Neural progenitor cell (in vitro differentiated cells): ENCODE measurements at places on chromosomes 5 and 9. TPM values are rescaled to one million over a fixed set of nuclear protein-coding genes. Genes with fewer than 3 reads are reported as not detected.

Gene INSL6
- total RNA-seq = not detected in 2 replicates

Gene ANKRD18A
- 2.3 and 3.0 TPM in 2 replicates for total RNA-seq

Gene SERF1A
- total RNA-seq = 27.8 and 62.8 TPM in 2 replicates

GRCh38 chr5:148466236-148466580, 82.5 kb downstream of the FBXO38 start:
- no peak for DNase-seq

GRCh38 chr5:33032271-33033070, 321.4 kb downstream of the NPR3 start:
- DNase-seq = no peak

DNA sequence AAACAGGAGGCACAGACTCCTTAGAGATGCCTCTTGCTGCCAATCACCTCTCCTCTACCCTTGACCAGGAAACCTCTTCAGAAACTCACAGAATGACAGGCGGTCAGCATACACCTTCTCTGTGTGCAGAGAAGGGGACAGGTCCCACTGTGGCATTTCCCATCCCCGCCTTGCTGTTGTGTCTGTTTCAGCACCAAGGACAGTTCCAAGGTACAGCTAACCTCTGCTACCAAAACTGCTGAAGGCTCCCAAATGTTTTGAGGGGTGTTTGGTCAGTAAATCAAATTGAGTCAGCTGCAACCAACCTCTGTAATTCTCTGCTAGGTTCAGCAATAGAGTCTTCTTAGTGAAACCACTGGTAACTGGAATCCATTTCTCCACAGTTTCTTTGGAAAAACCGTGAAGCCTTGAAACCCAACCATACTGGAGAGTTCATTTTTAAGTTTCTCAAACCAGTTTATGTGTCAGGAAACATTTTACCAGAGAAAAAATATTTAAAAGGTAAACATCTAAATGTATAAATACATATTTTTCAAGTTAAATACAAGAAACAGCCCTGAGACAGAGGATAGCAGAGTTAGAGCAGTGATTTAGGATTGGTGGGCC, 122.0 kb downstream of the DRD1 start:
- DNase-seq = peak; percentile 93

DNA sequence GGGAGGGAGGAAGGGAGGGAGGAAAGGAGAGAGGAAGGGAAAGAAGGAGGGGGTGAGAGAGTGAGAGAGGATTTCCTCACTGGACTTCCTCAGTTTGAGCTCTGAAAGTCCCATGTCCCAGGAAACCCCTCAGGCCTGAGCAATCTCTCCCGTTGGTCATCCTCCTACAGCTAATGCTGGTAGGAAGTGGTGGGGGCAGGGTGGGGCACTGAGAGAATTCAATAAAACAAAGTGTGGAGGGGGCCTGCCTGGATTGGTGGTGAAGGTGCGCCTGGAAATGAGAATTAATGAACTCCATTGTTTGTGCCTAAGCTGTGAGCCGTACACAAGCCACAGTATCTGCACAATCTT, 195.0 kb downstream of the RGS3 start:
- no peak for DNase-seq

DNA sequence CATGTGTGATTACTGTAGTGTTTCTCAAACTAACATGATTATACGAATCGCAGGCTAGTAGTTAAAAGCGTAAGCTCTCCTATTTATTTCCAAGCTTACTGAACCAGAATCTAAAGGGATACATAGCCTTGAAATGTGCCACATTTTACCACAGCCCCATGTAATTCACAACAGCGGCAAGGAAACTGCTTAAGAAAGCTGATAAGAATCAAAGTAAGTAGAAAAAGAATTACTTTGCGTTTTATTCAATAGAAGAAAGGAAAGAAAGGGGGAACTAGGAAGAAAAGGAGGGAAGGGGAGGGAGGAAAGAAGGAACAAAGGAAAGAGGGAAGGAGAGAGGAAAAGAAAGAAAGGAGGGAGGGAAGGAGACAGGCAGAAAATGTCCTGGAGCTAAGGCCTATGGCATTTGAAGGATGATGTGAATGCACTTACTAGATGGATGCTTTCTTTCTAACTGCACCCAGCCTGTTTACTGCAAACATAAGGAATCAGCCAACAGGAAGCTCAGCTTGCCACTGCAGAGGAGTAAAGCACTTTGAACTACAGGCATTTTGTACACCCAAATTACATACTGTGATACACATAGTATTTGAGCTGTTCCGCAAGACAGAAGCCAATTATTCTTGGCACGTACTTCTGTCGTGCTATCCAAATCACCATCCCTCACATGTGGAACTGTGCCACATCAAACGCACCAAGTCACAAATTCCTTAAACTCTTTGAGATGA, 521.7 kb downstream of the RAB3C start:
- DNase-seq = no peak

DNA sequence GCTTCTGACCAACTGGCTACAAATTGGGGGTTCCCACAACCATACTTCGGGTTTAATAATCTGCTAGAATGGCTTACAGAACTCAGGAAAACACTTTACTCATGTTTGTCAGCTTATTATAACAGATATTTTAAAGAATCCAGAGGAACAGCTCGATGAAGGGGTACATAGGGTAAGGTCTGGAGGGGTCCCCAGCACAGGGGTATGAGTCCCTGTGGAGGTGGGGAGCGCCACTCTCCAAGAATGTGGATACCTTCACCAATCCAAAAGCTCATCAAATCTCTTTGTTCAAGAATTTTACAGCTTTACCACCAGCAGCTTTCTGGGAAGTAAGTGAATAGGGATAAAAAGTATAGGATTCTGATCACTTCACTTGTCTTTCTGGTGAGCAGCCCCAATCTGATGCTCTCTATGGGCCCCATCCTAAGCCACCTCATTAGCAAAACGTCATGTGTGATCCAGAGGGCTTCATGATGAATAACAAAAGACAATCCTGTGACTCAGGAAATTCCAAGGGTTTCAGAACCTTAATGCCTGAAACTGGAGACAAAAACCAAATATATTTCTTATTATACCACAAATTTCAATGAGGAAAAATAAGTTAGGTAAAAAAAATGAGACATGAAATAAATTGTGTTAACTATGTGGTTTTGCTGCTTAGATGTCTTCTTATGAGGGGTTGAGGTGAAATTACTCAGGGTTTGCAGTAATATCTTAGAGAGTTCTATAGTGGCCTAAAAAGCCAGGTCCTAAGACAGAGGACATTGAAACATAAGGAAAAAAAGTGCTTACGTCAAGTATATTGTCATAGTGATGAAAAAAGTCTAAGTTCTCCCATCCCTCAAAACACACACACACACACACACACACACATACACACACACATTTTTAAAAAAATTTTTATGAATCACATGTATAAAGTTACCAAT, 290.5 kb downstream of the ANXA1 start:
- peak; percentile 52 for DNase-seq

- DNase-seq = no peak
Measured at GRCh38 chr9:99079542-99079941, 25.4 kb upstream of the TGFBR1 start.
